Activated effector memory CD4-positive, alpha-beta T cell treated with Interleukin-2 at 50 U/mL for 16 hours (primary cell): ENCODE measurements at places on chromosomes 5 and 9.

- DNase-seq: no peak
Observed at GRCh38 chr9:120524038-120524437, 55.9 kb downstream of the CDK5RAP2 start.

GRCh38 chr5:77850536-77851175 is 74.5 kb upstream of the TBCA start:
- no peak for DNase-seq

DNA sequence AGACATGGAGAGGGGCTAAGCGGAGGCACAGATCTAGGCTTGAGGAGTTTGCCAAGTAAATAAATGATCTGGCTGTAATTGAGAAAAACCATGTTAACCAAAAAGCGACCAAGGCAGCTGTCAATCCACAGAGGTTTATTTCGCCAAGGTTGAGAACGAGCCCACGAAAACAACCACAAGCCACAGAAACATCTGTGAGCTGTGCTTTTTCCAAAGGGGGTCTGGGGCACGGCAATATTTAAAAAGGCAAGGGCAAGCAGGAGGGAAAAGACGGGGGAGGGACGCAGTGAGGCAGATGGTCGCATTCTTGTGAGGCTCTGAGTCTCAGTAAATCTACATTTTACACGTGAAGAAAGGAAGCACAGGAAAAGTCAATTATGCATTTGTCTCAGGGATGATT is 25.4 kb downstream of the CCT5 start:
- no peak for DNase-seq

DNA sequence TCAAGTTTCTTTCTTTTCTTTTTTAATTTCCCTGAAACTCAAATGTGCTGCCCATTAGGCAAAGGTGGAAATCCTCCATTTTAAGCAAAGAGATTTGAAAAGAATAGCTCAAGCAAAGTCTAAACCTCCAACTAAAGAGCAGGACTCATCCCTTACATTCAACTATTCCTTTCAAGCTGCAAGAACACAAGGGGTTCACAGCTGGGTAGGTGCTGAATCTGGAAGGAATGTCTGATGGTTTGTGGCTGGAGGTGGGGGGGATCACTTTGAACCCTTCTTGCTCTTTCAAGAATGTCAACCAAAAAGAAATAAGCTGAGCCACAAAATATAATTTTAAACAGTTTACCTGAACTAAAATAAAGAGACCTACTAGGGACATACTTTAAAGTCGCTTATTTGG is 375.7 kb upstream of the CDH10 start:
- DNase-seq: no peak

DNA sequence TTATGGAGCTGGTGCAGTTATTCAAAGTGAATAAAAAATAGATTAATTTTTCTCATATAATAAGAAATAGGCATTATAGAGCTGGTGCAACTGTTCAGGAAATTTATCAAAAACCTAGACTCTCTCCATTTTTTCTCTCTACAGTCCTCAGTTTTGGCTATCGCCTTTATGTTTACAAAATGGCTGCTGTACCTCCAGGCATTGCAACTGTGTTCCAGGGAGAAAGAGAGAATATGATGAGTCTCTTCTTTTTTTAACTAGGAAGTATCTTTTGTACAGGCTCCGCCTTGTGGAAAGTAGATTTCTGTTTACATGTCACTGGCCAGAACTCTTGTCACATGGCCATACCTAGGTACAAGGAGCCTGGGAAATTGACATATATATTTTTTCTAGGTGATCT is 3.1 kb upstream of the TGFBR1 start:
- no peak for DNase-seq

GRCh38 chr5:178221282-178221681 is 11.3 kb downstream of the PHYKPL start:
- no peak for DNase-seq

DNA sequence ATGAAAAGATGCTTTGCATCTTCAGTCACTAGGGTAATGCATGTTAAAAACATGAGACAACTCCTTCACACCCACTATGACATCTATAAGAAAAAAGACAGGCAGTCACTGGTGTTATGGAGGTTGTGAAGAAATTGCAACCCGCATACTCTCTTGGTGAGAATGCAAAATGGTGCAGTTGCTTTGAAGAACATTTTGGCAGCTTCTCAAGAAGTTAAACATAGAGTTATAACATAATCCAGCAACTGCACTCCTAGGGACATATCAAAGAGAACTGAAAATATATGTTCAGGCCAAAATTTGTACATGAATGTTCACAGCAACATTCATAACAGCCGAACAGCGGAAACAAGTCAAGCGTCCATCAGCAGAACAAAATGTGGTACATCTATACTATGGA is 46.3 kb upstream of the TBC1D9B start:
- DNase-seq: no peak

DNA sequence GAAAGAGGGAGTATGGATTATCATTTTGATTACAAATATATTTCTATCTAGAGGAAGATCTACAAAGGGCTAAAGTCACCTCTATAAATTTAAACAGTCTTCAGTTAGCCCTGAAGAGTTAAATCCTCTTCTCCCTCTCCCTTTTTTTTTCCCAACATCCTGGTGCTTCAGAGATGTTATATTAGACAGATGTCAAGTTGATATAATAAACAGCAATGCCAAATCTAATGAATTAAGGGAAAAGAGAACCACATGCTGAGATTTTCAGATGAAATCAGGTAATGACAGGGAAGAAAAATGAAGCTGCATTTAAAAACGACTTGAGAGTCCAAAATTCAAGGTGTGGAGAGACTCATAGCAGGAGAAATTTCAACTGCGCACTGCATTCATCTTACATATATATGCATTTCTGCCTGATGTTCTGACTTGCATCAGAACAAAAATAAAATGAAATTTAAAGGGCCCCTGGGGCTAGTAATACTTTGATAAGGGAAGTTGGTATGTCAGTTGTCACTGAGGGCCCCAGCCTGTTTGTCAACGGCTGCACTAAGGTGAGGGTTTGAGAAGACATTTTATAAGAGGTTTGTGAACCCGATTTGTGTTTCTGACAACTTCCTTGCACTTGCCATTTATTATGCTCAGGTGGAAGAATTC is 338.9 kb upstream of the PANK3 start:
- DNase-seq: no peak

GRCh38 chr5:120160124-120160895 is 303.8 kb upstream of the PRR16 start:
- DNase-seq: no peak
